ENCODE measurements at places on chromosomes 6 and 20. TPM values are rescaled to one million over a fixed set of nuclear protein-coding genes. Genes with fewer than 3 reads are reported as not detected.

MICB gene
- total RNA-seq: 17.2 TPM

PEX7 gene
- total RNA-seq: 18.0 TPM

NCOA5 gene
- 10.0 TPM for total RNA-seq

MPC1 gene
- 16.4 TPM for total RNA-seq

HLA-DRA gene
- 0.17 TPM for total RNA-seq

TCF15 gene
- not detected for total RNA-seq

WFDC12 gene
- total RNA-seq: not detected

CCN5 gene
- total RNA-seq: 21.1 TPM

RBBP8NL gene
- total RNA-seq: not detected

BTN1A1 gene
- total RNA-seq: not detected

NFATC2 gene
- total RNA-seq: under 0.01 TPM

PAK5 gene
- total RNA-seq: not detected

COX7A2 gene
- total RNA-seq: 91.9 TPM

DLL1 gene
- total RNA-seq: 5.6 TPM

SLC4A11 gene
- total RNA-seq: 0.51 TPM

OPN5 gene
- not detected for total RNA-seq

PCIF1 gene
- 9.9 TPM for total RNA-seq

CALHM4 gene
- not detected for total RNA-seq

FKBP1C gene
- total RNA-seq: 0.26 TPM

CLPSL2 gene
- not detected for total RNA-seq

OR2B6 gene
- total RNA-seq: 0.17 TPM

ZBTB9 gene
- 4.9 TPM for total RNA-seq

FAM110A gene
- 1.3 TPM for total RNA-seq
